ENCODE measurements at places on chromosomes 2 and 18.

GRCh38 chr2:230434677-230435324 lies 18.8 kb downstream of the SP100 start:
- no peak for DNase-seq

DNA sequence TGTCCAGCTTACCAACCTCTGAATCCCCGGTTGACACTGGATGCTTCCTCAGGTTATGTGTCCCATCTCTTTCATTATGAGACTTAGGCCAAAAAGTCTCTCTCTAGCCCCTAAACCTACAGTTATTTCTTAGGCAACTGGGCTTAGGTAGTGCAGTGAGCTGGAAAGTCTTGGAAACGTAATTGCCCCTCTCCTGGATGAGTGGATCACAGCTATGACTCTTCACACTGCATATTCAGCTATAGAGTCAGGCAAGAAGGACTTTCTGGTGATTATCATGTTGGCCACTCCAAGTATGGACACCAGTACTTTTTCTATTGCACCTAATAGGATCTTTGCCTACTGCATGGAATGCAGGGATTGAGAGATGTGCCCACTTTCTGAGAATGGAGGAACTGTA lies 458.3 kb upstream of the CELF4 start:
- DNase-seq: no peak

- DNase-seq: no peak
These were observed 647 bp downstream of the PSME4 start for GRCh38 chr2:53969968-53970723.

- DNase-seq: no peak
These were observed 161.5 kb downstream of the NAPG start for GRCh38 chr18:10687161-10687925.

DNA sequence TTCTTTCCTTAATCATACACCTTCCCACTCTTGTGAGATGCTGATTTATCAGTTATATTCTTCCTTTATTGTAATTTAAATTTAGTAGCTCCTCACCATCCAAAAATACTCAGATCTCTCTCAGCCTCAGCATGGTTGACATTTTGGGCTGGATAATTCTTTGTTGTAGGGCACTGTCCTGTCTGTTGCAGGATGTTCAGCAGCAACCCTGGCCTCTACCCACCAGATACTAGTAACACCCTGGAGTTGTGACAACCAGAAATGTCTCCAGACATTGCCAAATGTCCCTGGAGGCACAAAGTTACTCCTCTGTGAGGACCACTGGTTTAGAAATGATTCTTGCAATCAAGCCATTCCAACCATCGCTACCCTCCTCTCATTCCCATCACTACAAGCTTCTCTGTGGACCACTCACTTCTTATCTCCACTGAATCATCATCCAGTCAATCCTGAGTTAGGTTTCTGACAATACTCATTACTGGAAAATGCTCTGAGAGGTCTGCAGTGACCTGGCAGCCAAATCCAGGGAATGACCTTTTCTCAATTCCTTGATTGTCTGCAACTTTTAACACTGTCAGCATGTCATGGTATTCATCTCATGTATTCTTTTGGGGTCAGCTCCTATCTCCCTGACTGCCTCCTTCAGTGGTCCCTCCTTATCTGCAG lies 43.3 kb downstream of the OSBPL6 start:
- DNase-seq: no peak

DNA sequence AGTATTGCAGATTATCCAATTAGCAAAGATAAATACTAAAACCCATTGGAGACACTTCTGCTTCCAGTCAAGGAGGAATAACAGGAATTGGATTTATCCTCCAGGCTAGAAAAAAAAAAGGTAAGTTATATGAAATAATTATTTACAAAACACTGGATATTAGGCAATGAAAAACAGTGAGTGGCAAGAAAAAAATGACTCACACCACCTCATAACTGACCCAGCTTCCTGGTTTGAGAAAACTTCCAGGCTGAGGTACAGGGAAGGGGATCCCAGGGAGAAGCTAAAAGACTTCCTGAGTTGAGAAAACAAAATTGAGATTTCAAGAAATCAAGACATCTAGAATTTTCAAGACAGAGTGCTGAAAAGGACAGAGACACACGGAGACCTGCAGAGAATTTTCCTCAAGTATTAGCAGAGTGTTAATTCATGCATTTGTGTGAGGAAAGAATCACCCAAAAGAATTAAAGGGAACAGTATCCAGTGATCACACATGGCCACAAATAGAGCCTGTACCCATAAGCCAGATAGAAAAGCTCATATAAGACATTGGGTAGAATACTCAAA lies 17.4 kb downstream of the SRD5A2 start:
- DNase-seq: no peak

- no peak for DNase-seq
These were observed 20.9 kb downstream of the SLC40A1 start for GRCh38 chr2:189559579-189560272.

- DNase-seq: no peak
These were observed 163.2 kb upstream of the KLF7 start for GRCh38 chr2:207328944-207329386.

DNA sequence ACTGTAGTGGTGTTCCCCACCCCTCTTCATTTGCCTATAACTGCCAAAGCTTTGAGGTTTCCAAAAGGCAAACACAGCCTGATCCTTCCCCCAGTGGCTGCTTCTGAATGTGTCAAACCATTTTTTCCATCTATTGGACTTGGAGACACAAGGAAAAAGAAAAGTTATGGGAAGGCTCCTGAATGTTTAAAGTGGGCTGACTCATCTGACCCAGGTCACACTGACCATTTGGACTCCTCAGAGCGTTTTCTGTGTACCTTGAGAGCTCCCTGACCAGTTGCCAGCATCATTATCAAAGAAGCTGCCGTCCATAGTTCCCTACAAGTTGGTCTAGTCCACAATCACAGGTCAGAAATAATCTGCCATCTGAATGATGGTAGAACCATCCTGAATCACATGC lies 123.4 kb upstream of the COL3A1 start:
- DNase-seq: no peak

- DNase-seq: no peak
These were observed 47.2 kb downstream of the PLEK start for GRCh38 chr2:68412127-68412819.

- no peak for DNase-seq
These were observed 4.7 kb upstream of the SATB2 start for GRCh38 chr2:199462347-199462955.

DNA sequence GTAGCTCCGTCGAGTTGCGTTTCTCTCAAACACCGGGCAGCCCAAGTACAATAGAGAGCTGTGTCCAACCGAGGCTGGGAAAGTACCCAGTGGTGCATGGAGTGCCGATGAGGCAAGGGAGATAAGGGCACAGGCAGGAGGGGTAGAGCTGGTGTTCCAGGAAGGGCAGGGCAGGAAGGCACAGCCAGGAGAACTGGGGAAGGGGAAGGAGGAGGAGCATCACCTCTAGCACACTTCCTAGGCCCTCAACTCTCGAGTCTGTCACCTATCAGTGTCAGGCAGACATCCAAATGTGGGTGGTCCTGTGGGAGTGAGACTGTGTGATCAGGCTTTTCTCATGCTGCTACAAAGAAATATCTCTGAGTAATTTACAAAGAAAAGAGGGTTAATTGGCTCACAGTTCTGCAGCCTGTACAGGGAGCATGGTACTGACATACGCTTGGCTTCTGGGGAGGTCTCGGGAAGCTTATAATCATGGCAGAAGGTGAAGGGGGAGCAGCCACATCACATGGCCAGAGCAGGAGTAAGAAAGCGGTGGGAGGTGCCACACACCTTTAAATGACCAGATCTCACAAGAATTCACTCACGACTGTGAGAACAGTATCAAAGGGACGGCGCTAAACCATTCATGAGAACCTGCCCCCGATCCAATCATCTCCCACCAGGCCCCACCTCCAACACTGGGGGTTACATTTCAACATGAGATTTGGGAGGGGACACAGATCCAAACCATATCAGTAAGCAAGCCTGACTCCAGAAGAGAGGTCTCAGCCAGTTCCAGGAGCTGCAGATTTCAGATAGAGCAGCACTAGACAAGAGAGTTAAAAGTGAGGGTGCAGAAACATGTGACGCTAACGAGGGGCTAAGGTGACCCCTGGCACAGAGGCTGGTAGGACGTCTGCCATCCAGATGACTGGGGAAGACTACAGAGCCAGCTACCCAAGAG lies 75.7 kb downstream of the MBOAT2 start:
- no peak for DNase-seq

GRCh38 chr2:222892321-222892720 lies 31.5 kb downstream of the ACSL3 start:
- DNase-seq: no peak

GRCh38 chr2:180010701-180011100 lies 3.6 kb upstream of the CWC22 start:
- no peak for DNase-seq
